Regular cardiac myocyte (primary cell): ENCODE measurements at places on chromosomes 5 and 9. TPM values are rescaled to one million over a fixed set of nuclear protein-coding genes. Genes with fewer than 3 reads are reported as not detected.

Gene DNM1
- 0.38 and 3.1 TPM in 2 replicates for total RNA-seq

Gene GLRX
- total RNA-seq = 58.6 and 87.0 TPM in 2 replicates

Gene PCDHB12
- total RNA-seq = under 0.01 and 0.28 TPM in 2 replicates

Gene MYO10
- 57.8 and 104 TPM in 2 replicates for total RNA-seq

Gene SLC6A19
- total RNA-seq = not detected in 2 replicates

Gene PCDH12
- total RNA-seq = 0.56 and 0.77 TPM in 2 replicates

Gene CLTB
- total RNA-seq = 95.0 and 155 TPM in 2 replicates

Gene TLX3
- total RNA-seq = not detected in 2 replicates

Gene RETREG1
- total RNA-seq = 0.38 and 1.4 TPM in 2 replicates

Gene AGXT2
- not detected in 2 replicates for total RNA-seq

Gene KDM3B
- total RNA-seq = 28.8 and 32.4 TPM in 2 replicates
